Stimulated activated CD8-positive, alpha-beta memory T cell treated with anti-CD3 and anti-CD28 coated beads, Interleukin-12 subunit alpha, Interleukin-12 subunit beta, amount 100 ng/mL, for 4 hours (primary cell): ENCODE measurements at places on chromosomes 11 and 22.

GRCh38 chr22:19797086-19798002 lies 36.8 kb downstream of the TBX1 start:
- no peak for DNase-seq

DNA sequence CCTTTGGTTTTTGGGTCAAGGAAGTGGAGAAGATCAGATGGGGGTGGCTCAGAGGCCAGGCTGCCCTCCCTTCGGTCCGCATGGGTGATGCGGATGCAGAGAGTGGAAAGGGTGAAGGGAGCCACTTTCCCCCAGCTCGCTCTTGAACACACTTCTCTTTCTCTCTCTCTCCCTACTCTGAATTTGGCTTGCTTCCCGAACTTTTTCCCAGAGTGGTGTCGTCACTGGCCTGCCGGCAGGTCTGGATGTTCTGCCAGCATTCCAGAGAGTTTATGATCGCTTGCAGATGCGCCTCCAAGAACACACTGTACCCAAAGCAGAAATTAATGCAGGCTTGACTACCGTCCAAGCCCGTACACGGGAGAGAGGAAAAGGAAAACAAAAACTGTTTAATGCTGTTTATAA lies 103.2 kb downstream of the ZBTB16 start:
- no peak for DNase-seq

DNA sequence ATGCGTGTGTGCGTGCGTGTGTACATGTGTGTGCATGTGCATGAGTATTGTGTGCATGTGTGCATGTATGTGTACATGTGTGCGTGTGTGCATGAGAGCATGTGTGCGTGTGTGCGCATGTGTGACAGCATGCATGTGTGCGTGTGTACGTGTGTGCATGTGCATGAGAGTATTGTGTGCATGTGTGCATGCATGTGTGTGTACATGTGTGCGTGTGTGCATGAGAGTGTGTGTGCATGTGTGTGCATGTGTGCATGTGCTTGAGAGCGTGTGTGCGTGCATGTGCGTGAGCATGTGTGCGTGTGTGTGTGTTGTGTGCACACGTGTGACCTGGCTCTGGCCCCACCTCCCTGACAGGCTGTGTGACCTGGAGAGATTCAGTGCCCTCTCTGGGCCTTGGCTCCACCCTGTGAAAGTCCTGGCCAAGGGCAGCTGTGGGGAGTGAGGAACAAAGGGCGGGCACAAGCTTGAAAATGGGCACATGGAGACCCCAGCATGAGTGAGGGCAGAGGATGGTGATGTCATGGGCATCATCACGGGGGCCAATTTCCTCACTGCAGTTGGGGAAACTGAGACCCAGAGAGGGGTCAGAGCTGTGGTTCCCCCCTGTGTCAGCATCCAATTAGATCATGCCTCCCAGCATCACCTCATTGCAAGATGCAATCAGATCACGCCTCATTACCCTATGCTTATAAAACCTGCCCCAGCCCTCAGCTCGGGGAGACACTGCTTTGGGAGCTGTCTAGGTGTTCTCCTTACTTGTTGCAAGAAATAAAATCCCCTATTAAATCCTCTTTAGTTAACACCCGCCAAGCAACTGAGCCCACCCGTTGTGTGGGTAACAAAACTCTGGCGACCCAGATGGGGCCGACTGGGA lies 658 bp downstream of the ACY3 start:
- no peak for DNase-seq

GRCh38 chr11:57203359-57203758 lies 21.6 kb downstream of the LRRC55 start:
- DNase-seq, result no peak

DNA sequence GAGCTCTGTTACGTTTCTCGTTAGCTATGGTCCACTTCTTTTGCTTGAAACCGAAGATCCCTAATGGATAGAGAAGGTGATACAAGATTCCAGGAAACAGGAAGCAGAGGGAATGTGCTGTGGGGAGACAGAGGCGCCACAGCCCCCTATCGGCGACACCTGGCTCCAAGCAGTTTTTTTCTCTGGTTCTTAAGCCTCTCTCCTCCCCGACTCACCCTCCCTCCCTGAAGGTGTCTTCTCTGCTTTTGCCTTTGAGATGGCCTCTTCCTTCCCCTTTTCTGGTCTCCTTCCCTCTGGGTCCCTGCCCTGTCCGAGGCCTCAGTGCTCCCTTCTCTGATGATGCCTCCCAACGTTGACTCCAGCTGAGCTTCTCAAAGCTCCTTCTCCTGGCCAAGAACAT lies 14.2 kb upstream of the APOBEC3A start:
- no peak for DNase-seq

GRCh38 chr11:26332572-26332915 lies 614 bp downstream of the ANO3 start:
- no peak for DNase-seq

GRCh38 chr11:50298182-50298988 lies 265.7 kb downstream of the OR4C45 start:
- DNase-seq, result no peak

GRCh38 chr11:108934289-108934688 lies 269.4 kb downstream of the DDX10 start:
- DNase-seq, result no peak

DNA sequence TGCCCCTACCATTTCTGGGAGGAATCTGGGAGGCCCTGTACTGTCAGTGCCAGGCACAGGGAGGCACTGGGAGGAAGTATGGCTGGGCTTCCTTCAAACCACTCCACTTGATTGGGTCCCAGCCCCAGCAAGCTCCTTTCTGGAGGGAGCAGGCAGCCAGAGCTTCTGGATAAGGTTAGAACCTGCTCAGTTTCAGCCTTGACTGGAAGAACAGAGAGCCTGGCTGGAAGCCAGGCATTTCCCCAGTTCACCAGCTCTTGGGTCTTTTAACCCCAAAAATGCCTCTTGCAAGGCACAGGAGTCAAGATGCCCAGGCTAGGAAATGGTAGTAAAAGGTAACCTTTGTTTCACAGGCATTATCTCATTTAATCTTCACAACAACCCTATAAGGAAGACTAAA lies 9.0 kb upstream of the KCTD14 start:
- DNase-seq, result no peak

DNA sequence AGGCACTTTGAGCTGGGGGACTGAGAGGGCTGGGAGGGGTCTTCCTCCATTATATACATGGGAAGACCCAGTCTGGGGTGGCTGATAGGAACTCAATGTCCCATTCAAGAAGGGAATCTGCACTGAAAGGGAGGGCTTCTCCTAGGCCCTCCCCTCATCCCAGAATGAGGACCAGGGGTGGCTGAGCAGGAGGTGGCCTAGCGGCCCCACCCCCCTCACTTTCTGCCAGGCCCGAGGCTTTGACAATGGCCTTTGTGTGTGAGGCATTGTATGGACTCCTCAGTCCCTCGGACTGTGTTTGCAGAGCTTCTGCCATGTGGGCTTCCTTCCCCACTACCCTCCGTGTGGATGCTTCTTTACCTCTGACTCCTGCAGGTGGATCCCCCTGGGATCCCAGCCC lies 65.7 kb downstream of the NECTIN1 start:
- DNase-seq, result no peak

DNA sequence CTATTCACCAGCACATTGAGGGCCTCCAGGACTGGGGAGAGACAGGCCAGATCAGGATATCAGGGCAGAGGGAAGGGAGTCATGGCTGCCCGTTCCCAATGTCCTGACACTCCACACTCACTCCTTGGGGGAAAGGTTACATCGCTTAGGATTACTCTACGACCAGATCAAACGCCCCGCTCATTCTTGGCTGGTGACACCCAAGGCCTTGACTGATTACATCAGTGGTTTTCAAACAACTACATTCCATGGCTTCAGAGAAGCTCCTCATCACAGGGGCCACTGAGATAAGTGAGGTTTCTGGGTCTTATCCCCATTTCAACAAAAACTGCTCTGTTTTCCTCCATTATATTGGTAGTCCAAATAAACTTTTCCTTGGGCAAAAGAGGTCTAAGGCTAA lies 15.0 kb downstream of the UBE2L6 start:
- no peak for DNase-seq

DNA sequence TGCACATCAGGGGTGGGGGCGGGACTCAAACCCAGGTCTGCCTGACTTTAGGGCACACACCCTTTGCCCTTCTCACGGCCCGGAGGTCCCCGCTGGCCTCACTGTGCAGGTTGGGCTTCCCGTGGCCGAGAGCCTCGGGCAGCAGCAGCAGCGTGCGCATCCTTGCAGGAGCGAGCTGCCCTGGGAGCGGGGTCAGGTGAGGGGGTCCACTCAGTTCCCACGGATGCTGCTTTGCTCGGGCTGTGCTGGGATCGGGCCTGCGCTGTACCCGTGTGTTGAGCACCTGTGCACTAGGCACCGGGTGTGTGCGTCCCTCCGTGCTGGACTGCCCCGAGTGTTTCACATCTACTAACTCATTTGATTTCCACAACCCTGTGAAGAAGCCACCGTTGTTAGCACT lies 25.1 kb downstream of the PRR5 start:
- DNase-seq, result no peak

DNA sequence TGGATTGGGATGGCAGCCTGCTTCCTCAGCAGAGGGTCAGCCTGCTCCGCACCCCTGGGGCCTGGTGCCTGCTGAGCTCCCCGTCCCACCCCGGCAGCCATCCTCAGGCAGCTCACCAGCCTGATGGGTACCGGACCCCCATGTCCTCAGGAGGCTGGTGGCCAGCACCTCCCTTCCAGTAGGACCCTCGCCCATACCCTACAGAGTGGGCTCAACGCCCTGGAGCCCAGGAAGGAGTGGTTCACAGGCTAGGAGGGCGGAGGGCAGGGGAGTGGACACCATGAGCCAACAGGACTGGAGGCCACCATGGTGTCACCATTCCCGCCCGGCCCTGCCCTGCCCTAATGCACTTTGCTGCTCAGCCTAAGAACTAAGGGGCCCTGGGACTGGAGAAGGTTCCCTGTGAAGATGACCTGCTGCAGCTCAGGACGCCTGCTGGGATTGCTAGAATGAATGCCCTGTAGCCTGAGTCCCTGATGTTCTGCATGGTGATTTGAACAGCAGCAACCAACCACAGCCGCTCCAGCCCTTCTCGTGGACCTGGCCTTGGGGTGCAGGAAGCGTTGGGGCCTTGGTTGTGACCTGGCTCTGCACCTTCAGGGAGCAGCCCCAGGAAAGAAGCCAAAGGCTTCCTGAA lies 1080.8 kb downstream of the BRD1 start:
- DNase-seq, result no peak

- DNase-seq, result no peak
Observed at GRCh38 chr11:120923866-120924508, 99.9 kb upstream of the TBCEL start.

DNA sequence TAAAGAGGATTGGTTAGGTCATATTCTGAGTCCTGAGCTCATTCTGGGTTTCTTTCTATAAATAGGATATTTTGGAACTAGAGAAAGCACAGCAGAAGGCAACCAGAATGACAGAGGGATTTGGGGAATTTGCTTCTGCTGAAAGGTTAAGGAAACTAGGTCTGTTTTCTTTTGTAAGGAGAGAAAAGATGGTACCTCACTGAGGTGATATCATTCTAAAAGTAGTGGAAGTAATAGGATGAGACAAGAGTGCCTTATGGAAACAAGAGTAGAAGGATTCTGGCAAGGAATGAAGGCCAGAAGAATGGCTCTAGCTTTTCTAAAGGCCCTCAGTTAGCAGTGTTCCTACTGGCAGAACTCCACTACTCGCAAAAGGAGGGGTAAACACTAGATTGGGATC lies 26.7 kb upstream of the BDNF start:
- no peak for DNase-seq

- no peak for DNase-seq
Observed at GRCh38 chr11:43419460-43419859, 60.7 kb downstream of the TTC17 start.

DNA sequence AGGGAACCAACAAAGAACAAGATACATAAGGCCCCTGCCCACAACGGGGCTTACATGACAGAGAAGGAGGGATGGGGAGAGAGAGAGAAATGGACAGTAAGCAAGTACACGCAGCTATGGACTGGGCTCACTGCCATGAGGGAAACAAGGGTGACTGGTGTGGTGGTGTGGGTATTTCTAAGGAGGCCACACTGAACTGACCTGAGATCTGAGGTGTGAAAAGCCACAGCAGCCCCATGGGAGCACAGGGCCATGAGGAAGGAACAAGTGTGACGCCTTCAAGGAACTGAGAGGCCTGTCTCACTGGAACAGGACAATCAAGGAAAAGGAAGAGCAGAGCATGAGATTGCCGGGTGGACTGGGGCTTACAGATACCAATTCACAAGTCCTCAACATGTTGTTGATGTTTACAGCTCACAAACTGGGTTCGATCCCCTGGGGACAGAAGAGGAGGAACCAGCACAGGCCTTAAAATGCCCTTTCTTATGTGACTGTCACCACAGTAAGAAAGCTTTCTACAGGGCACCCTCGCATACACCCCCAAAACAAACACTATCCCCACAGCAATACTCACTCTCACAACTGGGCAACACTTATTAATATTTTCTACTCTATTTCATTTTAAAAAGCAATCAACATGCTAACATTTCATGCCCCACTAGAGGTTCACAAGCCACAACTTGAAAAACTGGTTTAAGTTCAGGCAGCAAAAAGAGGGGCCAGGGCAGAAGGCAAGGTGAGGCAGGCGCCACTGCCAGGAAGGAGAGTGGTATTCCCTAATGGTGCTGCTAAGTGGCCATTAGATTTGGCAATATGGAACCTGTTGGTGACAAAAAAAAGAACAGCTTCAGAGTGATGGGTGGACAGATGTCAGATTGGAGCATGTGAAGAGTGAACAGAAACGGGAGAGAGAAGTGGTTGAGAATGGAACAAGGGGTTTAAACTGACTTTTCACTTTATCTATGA lies 39.1 kb downstream of the TCIRG1 start:
- no peak for DNase-seq

DNA sequence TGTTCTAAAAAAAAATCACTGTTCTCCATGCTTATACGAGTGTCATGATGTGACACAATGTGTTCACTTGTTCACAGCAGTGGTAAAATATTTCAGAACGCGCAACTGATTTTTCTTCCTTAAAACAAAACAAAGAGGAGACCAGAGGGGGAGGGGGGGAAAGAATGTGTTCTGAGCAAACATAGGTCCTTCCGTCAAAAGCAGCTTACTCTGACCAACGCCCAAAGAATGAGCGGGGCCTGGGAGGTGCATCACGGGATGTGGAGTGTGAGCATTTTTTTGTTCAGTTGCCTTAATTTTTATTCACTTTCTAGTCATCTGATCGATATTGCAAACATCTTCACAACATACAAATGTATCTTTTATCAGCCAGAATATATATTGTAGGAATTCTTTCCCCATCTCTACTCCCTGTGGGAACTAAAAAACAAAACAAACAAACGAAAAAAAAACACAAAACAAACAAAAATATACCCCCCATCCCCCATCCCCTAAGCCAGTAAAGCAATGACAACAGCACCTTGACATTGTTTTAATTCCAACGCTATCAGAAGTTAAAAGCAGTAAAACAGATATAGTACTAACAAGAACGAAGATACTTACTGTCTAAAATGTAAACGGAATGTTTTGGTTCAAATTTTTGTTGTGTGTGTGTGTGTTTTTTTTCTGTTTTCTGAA lies 43.3 kb downstream of the BDNF start:
- no peak for DNase-seq

DNA sequence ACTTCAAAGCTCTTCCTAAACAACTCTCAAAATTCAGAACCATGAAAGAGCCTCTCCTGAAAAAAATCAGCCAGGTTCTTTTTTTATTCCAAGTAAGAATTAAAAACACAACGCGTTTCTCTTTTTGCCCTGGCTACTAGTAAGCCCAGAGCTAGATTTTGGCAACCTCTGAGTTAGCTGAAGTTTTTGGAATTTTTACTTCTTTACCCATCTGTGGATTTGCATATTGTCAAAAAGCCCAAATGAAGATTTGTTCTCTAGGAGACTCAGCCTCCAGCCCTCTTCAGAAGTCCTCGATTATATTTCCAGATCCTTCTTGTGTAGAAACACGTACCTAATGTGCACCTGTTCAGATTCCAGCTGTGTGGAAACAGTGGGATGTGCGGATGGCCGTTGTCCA lies 517.9 kb downstream of the TBC1D22A start:
- DNase-seq, result no peak

GRCh38 chr11:10844796-10845195 lies 13.1 kb downstream of the ZBED5 start:
- no peak for DNase-seq
